ENCODE measurements at places on chromosomes 4 and X.
A peak's percentile ranks its signal among the peaks of the same experiment; 100 is the strongest.

DNA sequence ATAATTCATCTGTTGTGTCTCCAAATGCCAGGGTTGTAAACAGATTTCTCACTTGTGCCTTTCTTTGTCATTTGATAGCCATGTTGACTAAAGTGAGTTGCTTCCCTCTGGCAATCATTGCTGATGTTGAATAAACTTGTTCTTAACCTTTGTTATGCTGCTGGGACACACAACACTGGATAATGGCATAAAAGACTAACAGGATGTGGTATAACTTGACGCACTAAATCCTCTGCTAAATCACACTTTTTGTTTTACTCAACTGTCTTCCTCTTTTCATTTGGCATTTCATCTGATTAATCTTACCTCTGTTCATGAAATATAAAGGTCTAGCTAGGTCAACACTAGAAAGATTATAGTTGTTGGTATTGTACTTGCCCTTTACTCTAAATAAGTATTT, 17.6 kb upstream of the CXCL5 start:
- no peak for DNase-seq

DNA sequence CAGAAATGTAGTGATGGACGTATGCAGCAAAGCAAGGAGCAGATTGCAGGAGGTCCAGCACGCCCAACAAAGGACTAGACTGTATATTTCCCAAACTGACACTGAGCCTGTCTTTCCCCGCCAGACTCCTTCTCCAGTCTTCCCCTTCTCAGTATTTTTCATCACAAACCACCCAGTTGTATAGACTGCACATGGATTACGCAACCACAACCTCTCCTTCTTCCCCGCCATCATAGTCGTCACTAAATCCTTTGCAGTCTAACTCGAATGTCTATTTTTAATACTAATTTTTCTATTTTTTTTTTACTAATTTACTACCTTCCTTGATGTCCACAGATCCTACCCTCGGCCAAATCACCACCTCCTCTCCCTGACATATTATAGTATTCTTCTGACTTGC, 105.4 kb downstream of the MTNR1A start:
- no peak for DNase-seq

DNA sequence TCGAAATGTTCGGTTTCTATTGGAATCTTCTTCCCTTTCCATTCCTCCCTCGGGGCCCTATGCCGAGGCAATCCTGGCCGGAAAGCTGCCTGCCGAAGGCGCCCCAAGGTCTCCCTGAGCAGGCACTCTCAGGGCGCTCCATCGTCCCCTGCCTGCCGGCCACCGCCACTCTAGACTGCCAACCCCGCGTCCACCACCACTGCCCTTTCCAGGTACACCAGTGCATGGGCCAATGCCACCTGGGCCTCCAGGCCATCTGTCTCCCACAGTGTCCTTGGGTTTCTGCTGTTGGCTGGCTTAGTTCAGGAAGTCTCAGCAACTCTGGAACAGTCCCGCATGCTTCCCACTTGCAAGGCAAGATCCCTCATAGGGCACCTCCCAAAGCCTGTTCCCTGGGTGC, 14.6 kb downstream of the CTAG1A start:
- no peak for DNase-seq

- DNase-seq = no peak
Observed at GRCh38 chrX:111567542-111568255, 56.3 kb downstream of the SERTM2 start.

DNA sequence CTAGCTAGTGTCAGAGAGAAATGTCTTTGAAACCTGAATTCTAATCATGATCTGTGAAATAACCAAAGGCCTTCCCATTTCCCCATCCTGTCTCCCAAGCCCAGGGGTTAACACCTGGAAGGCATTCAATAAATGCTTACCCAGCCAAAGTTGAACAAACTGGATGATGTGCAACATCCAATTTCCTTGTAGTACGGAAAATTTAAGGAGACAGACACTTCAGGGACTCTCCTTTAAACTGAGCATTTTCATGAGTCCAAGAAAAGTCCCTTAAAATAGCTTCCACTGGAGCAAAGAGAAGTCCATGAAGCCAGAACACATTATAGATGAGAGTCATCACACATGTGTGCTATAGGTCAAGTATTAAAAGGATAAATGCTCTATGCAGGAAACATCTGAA, 271.2 kb downstream of the RAB28 start:
- DNase-seq = no peak

DNA sequence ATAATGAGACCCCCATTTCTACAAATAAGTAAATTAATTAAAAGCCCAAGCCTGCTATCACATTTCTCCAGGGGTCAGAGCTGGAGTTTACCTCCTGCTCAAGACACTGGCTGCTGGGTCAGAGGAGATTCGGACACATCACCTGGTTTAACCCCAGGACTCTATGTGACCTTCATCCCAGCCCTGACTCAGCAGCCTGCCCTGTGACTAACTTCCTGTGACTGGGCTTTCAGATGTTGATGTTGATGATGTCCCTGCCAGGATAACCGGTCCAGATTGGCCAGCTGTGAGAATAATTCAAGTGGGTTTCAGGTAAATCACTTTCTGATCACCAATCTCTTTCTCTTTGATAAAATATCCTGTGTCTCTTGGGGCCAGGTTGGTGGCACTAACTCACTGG, 102.4 kb upstream of the MAML3 start:
- no peak for DNase-seq

DNA sequence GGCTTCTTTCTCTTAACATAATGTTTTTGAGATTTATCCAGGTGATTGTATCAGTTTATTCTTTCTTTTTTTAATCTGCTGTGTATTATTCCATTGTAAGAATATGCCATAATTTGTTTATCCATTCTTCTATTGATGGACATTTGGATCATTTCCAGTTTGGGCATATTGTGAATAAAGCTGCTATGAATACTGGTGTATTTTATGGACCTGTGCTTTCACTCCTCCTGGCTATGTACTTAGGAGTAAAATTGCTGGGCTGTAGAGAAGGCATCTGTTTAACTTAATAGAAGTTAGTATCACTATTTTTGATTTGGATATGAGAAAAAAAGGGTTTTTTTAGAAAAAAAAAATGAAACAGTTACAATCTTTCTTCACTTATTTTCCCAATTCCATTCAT, 50.0 kb upstream of the FAM9C start:
- DNase-seq = no peak

- no peak for DNase-seq
Observed at GRCh38 chr4:88002786-88003185, 4.6 kb upstream of the PKD2 start.

GRCh38 chr4:107714256-107714655, 5.8 kb downstream of the PAPSS1 start:
- no peak for DNase-seq

GRCh38 chr4:87251106-87251505, 30.7 kb upstream of the KLHL8 start:
- DNase-seq = no peak

DNA sequence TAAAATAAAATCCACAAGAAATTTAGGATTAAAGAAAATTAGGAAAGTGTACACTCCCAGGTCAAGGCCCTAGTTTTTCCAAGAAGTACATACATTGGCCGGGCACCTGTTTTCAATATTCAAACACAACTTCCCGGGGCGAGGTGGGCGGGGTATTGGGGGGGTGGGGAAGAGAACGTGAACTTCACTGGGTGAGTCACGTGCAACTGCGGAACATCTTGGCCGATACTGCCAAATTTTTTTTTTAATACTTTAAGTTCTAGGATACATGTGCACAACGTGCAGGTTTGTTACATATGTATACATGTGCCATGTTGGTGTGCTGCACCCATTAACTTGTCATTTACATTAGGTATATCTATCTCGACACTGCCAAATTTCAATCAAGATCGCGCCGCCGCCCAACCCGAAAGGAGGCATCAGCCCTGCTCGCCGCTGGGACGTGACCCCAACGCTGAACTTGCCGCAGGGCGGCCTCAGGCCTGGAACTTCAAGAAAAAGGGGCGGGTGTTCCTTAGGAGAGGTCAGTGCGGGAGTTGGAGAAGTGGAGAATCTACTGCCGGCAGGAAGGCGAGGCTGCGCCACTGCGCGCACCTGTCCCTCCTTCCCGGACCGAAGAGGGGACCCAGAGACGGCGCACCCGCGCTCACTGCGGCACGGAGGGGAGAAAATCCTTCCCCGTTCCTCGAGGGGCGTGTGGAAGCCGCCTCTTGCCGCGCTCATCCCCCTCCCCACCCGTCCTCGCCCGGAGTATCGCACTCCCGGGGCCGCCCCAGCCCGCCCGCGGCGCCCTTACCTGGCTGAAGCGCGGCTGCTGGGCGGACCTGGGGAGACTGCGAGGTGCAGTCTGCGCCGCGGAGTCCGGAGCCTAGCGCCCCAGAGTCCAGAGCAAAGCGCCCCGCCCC, at the start of gene TEC:
TEC (minus strand) TSS at position 883 of the 905 bp plus-strand sequence. CDS start 41,224 bp downstream, outside the sequence.
- peak; percentile 28 for DNase-seq

- no peak for DNase-seq
Observed at GRCh38 chr4:128371001-128371777, 83.6 kb upstream of the PGRMC2 start.

GRCh38 chrX:136608295-136608933, 39.5 kb upstream of the CD40LG start:
- DNase-seq = peak; percentile 53

- peak; percentile 76 for DNase-seq
Observed at GRCh38 chr4:119628281-119629141, at the start of gene PDE5A. Gene PDE5A, minus strand, starts transcription at chr4:119628804. Its CDS starts 133 bp downstream, at chr4:119628671.

DNA sequence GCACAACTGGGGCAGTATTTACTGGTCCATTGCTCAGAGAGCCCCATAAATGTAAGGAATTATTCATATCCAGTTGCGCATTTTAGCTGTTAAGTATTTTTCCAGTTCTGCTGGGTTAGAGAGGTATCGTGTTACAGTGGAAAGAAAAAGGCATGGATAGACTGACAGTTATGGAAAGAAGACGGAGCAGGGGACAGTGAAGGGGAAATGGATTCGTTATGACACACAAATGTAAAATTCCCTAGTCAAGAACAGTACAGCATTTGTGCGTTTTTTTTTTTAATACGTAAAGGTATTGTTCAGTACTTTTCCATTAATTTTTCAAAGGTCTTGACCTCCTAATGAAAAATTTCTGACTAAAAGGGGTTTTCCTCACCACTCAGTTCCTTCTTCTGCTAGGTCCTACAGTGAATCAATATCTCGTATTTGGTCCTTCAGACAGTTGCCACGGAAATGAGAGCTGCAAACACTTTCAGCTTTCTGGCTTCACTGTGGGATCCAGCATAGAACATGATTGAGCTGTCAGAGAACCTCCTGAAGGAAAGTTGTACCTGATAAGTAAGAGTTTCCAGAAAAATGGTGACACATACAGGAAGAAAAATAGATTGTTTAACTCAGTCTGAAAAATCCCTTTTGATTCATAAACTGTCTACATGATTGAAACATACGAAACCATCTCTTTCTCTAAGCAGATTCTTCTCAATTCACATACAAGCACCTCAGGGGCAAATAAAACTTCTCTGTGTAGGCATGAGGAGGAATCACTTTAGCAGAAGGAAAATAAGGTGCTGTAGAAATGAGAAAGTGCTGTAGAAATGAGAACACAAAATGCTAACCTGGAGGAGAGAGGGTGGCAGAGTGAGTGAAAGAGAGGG, 21.8 kb upstream of the BBS12 start:
- peak; percentile 68 for DNase-seq

DNA sequence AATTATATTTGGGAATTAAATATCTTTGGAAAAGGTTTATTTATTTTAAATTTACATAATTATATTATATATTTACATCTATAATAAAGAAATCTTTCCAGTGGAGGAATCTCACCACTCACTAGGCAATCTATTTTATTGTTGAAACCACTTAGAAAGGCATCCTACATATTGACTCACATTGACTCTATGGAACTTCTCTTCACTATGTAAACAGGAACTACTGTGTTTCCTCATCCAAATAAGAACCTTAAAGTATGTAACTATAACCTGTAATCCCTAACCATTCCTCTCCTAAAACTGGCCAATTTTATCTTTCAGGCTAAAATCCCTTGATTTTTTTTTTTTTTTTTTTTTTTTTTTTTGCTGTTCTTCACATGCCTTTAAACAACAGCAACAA, 268.7 kb downstream of the MAPK10 start:
- DNase-seq = no peak

DNA sequence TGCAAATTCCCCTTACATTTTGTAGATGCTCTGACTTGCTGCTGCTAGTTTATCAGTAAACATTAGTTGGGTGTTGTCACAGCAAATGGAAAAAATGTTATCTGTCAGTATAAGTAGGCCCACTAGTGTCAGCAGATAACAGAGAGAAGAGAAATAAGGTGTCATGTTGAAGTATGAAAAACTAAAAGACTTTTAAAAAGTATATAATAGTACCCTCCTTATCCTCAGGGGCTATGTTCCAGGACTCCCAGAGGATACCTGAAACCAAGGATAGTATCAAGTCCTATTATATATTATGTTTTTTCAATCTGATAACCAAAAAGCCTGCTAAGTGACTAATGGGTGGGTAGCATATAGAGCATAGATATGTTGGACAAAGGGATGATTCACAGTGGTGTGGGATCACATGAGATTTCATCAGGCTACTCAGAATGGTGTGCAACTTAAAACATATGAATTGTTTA, 11.6 kb upstream of the BMP2K start:
- DNase-seq = no peak

GRCh38 chr4:108651014-108651791, 804 bp downstream of the OSTC start:
- no peak for DNase-seq

DNA sequence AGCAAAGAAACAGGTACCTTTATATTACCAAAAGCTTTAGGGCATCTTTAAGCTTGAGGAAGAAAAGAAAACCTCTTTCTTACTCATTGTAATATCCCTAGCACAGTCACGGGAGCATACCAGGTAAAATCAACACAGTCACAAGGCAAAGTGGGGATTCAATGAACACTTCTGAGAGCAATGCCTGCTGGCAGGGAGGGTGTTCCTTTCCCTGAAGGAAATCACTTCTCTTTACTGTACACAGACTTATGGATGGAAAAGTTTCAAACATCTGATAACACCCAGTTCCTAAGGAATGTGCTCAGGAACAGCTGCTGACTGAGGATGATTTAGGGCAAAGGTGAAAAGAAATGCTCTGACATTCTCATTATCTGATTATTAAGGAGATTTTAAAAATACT, 94.8 kb downstream of the MAML3 start:
- no peak for DNase-seq

DNA sequence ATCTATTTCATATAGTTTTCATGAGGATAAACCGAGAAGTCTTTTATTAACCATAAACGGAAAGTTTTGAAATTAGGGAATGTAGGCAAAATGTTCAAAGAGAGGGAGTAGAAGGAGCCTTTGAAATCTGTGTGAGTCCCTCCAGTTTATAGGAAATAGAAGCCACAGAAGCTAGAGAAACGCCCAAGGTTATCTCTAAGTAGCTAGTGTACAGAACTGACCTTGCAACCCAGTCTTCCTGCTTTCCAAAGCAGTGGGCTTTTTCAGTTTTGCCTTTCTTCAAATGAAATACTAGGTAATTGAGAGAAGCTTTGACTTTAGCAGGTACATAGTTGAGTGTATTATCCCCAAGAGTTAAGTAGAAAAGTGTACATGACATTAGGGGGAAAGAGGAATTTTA, 39.4 kb downstream of the STIM2 start:
- DNase-seq = no peak

DNA sequence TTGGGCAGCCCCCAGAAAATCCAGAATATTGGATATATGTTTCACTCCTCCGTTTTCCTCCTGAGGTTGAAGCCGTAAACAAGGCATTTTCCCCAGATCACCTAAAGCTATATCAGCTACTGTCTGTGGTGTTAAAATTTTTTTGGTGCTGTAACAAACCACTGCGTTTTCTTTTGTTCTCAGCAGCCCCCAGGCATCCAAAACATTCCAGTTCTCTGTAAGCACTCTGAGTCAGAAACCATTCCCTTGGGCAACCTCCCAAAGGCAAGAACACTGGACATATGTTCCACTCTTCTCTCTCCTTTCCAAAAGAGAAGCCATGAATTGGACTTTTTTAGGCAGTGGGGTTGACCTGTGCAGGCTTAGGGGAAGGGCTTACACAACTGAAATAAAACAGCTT, 310.9 kb downstream of the MID1IP1 start:
- no peak for DNase-seq

Measured in stimulated activated CD4-positive, alpha-beta T cell treated with anti-CD3 and anti-CD28 coated beads, Interleukin-4, amount 100 ng/mL, for 24 hours (primary cell).